ENCODE measurements at places on chromosomes 2 and 18. TPM values are rescaled to one million over a fixed set of nuclear protein-coding genes. Genes with fewer than 3 reads are reported as not detected.

Gene SRD5A2
- not detected for total RNA-seq

Gene YES1
- total RNA-seq: 30.1 TPM

Gene APOB
- 3.2 TPM for total RNA-seq

Gene CAPG
- 111 TPM for total RNA-seq

Gene EVA1A
- 18.4 TPM for total RNA-seq

Gene AQP4
- 0.78 TPM for total RNA-seq

Gene GMCL1
- total RNA-seq: 15.4 TPM

Gene CGREF1
- total RNA-seq: 0.89 TPM

Gene CYP1B1
- 36.3 TPM for total RNA-seq

Gene VWC2L
- not detected for total RNA-seq

Gene SCYGR4
- total RNA-seq: not detected

Gene ICOS
- total RNA-seq: 0.06 TPM

GRCh38 chr2:181853696-181854095, 37.8 kb upstream of the ITPRID2 start:
- H3K27ac ChIP-seq: no peak overlapping the region
- no peak overlapping the region for H3K4me3 ChIP-seq
- no peaks in the 10 kb centered on the region for H3K36me3 ChIP-seq
- no peak for DNase-seq
- H3K4me1 ChIP-seq: peaks cover 46% of the 10 kb centered on the region

DNA sequence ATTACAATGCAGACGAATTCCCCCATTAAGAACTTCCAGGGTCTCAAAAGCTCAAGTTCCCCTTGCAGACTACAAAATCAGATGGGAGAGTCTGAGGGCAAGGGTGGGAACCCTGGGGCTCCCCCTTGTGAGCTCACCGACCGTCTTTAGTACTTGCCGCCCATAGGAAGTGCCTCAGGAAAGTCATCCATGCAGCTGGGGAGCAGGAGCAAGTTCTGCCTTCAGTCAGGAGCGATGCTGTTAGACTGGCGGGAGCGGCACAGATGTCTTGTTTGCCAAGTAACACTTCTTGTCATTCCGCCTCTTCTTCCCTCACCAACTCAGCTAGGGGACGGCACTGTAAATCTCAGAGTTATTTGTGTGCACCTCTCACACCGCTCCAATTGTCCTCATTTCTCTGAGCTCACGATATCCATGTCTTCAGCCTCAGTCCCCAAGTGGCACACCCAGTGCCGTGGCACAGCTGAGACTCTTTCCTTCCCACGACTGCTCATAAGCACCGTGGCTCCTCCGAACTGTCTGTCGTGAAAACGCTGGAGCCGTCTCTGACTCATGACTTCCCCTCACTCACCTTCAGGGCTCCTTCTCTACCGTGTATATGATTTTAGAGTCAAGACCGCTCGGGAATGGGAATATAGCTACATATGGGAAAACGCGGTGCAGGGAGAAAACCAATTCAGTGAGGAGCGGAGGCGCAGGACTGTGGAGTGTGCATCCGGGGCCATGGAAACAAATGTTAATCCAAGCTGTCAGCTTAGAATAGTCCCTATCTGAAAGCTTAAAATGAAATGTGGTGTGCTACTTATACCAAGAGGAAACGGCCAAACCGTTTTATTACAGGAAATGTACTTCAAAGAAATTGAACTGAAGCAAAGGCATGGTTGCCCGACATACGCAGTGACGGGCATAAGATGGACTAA, 34.0 kb downstream of the UXS1 start:
- peaks cover 6% of the 10 kb centered on the region for H3K4me1 ChIP-seq
- no peak overlapping the region for H3K27ac ChIP-seq
- DNase-seq: no peak
- H3K27me3 ChIP-seq: no peaks in the 10 kb centered on the region
- H3K4me3 ChIP-seq: no peak overlapping the region
- no peaks in the 10 kb centered on the region for H3K36me3 ChIP-seq

- no peaks in the 10 kb centered on the region for H3K4me1 ChIP-seq
- no peaks in the 10 kb centered on the region for H3K36me3 ChIP-seq
- no peak overlapping the region for H3K27ac ChIP-seq
- H3K27me3 ChIP-seq: no peaks in the 10 kb centered on the region
Measured at GRCh38 chr18:45370255-45371010, 244.8 kb upstream of the SLC14A2 start.

DNA sequence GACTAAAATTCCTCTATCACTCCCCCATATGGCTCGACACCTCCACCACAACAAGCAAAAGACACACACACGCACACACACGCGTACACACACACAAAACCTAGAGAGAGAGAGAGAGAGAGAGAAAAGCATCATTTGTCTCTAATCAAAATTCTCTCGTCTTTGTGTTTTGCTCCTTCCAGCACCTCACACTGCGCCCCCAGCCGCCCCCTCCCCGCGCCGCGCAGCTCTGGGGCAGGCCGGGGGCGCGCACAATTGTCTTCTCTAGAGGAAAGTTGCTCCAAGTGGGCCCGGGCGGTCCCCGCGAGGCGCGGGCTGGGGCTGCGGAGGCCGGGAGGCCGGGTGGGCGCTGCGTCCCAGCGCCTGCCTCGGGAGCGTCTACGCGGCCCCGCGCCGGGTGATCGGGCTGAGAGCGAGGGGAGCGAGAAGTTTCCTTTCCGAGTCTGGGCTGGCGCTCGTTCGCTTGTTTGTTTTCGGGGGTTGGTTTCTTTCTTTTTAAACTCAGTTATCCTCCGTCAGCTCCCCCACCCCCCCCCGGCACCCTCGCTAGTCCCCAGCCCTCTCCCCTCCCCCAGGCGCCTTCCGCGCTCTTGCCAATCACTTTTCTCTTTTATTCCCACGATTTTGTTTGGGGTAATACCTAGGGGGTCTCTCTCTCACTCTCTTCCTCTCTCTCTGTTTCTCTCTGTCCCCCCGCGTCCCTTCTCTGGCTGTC, 4.1 kb downstream of the ZEB2 start:
- H3K36me3 ChIP-seq: no peaks in the 10 kb centered on the region
- H3K27ac ChIP-seq: peak overlapping the region; percentile 76
- DNase-seq: no peak
- no peaks in the 10 kb centered on the region for H3K4me1 ChIP-seq

GRCh38 chr2:222052934-222053367, 245.8 kb downstream of the PAX3 start:
- H3K27ac ChIP-seq: no peak overlapping the region
- DNase-seq: no peak
- H3K27me3 ChIP-seq: peaks cover 8% of the 10 kb centered on the region
- no peaks in the 10 kb centered on the region for H3K36me3 ChIP-seq
- H3K4me3 ChIP-seq: no peak overlapping the region
- H3K4me1 ChIP-seq: no peaks in the 10 kb centered on the region

- no peak overlapping the region for H3K4me3 ChIP-seq
- H3K4me1 ChIP-seq: no peaks in the 10 kb centered on the region
- no peaks in the 10 kb centered on the region for H3K27me3 ChIP-seq
- H3K27ac ChIP-seq: no peak overlapping the region
Measured at GRCh38 chr2:11408959-11409571, 56.9 kb downstream of the E2F6 start.

DNA sequence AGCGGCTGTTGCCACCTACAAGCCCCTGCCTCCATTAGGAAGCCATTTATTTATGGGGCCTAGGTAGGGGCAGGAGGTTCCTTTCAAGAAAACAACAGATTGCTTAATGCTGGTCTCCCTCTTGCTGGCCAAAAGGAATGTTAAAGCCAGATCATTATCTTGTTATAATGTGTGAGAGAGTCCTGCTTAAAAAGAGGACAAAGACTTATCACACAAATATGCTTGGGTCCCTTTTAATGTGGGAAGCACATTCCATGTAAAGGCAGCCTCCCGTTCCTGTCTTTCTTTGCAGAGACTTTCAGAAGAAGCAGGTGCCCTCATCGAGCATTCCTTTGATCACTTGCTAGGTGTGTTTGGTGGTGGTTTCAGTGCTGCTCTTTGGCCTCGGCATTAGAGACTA, 76.4 kb downstream of the AGAP1 start:
- no peak for DNase-seq
- H3K36me3 ChIP-seq: no peaks in the 10 kb centered on the region
- no peaks in the 10 kb centered on the region for H3K27me3 ChIP-seq
- H3K4me3 ChIP-seq: no peak overlapping the region

GRCh38 chr2:158391876-158392275, 64.7 kb downstream of the CCDC148 start:
- no peaks in the 10 kb centered on the region for H3K27me3 ChIP-seq
- no peak overlapping the region for H3K4me3 ChIP-seq
- H3K4me1 ChIP-seq: no peaks in the 10 kb centered on the region
- no peak for DNase-seq

- H3K27ac ChIP-seq: no peak overlapping the region
- H3K27me3 ChIP-seq: no peaks in the 10 kb centered on the region
- no peaks in the 10 kb centered on the region for H3K36me3 ChIP-seq
Measured at GRCh38 chr2:174540893-174541292, 54.1 kb upstream of the GPR155 start.

GRCh38 chr2:164371916-164372315, 249.4 kb downstream of the GRB14 start:
- DNase-seq: no peak
- H3K27ac ChIP-seq: no peak overlapping the region
- no peak overlapping the region for H3K4me3 ChIP-seq
- H3K27me3 ChIP-seq: no peaks in the 10 kb centered on the region

GRCh38 chr18:79429785-79430281, 34.1 kb downstream of the NFATC1 start:
- no peak overlapping the region for H3K4me3 ChIP-seq
- H3K4me1 ChIP-seq: no peaks in the 10 kb centered on the region
- DNase-seq: no peak
- H3K27ac ChIP-seq: no peak overlapping the region
- H3K36me3 ChIP-seq: no peaks in the 10 kb centered on the region

DNA sequence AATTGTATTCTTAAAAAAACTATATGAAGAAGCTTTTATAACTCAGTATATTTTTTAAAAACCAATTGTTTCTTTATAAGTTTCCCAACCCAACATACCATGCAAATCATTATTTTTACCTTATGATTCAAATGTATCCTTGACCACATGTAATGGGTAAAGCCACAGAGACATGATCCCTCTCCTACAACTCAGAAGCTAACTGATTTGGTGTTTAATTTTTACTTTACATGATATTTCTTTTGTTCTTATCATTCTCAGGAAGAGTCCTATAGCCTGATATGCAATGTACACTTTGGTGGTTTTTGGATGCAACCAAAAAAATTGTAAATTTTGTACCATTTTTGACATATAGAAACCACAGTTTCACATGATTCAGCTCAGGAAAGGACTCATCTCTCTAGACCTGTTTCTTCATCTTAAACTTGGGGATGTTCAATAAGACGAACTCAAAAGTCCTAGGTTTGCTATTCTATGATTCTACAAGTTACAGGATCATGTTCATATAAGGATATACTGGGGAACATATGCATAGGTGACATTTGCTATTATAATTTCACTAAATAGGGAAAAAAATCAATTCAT, 85.2 kb upstream of the RBBP8 start:
- H3K4me3 ChIP-seq: no peak overlapping the region
- H3K27me3 ChIP-seq: no peaks in the 10 kb centered on the region
- H3K4me1 ChIP-seq: peaks cover 8% of the 10 kb centered on the region
- H3K27ac ChIP-seq: no peak overlapping the region
- DNase-seq: no peak

GRCh38 chr2:111708476-111709180, 175.4 kb downstream of the ANAPC1 start:
- no peak overlapping the region for H3K4me3 ChIP-seq
- H3K27ac ChIP-seq: no peak overlapping the region
- no peak for DNase-seq
- no peaks in the 10 kb centered on the region for H3K27me3 ChIP-seq
- no peaks in the 10 kb centered on the region for H3K4me1 ChIP-seq

GRCh38 chr2:974054-974453, 23.4 kb downstream of the SNTG2 start:
- no peak for DNase-seq
- H3K27ac ChIP-seq: no peak overlapping the region
- H3K4me3 ChIP-seq: no peak overlapping the region
- H3K27me3 ChIP-seq: no peaks in the 10 kb centered on the region
- H3K4me1 ChIP-seq: no peaks in the 10 kb centered on the region
